SK-N-DZ (cell line): ENCODE measurements at places on chromosomes 7 and 10.

GRCh38 chr7:149459540-149460452, 1.1 kb downstream of the ZNF777 start:
- DNase-seq, result no peak

- DNase-seq, result no peak
Measured at GRCh38 chr10:96512524-96513304, 1.0 kb downstream of the TLL2 start.

GRCh38 chr10:132707121-132707775, 78.7 kb downstream of the NKX6-2 start:
- DNase-seq, result no peak

GRCh38 chr7:44210107-44210506, 9.3 kb downstream of the YKT6 start:
- DNase-seq, result no peak

DNA sequence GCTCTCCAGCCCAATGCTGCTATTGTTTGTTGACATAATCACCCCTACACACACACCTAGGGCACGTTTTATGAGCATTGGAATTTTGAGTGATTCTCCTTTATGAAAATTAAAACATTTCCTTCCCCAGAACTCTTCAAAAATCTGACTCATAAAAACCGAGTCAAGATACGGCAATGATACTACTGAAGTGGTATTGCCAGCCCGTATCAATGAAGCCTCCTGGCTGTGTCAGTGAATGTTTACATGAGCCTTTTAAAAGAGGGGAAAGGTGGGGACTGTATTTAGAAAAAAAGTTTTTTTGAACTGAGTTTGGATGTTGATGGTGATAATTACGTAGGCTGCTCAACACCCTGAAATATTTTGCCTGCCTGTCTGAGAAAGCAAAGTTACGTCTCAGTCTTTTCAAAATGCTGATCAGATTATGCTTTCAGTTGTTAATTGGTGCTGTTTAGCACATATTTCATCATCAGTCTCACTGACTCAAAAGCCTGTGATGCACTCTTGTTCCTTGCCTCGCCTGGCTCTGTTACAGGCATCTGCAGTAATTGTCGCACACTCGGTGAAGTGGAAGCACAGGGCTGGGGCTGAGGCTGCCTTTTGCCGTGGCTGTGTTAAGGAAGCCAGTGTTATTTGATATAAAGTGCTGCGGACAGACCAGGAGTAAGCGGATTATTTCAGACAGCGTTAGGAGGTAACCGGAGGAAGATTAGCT, 157.4 kb upstream of the TCF7L2 start:
- DNase-seq, result peak; percentile 57

DNA sequence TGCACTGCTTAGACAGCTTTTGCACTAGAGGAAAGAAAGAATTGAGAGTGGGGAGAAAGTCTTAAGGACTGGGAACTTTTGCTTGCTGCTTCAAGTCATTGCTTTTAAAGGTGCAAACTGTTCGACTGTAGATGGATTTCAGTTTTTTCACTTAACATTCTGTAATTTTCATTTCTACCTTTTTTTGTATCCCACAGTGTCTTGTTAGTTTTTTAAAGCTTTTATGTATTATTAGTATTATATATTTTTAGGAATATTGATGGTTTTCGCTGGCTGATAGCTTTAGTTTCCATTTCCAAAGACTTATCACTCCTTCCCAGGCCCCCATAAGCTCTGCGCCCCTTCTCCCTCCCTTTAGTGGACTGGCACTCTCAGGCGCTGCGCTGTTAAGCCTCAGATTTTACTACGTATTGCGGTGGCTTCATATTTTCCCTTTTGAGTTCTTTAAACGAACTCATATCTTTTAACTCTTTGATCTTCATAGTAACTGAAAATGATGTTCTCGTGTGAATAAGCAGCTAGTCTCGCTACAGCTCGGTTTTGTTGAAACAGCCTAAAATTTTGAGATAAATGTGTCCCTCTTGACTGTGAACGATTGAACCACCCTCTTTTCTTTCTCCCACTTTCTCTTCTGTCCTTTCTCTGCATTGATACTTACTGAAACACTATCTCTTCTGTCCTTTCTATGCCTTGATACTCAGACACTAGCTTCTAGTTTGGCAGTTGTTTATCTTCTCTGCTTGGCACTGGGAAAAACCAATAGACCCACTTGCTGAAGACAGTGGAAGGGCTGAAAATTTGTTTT, 2.5 kb upstream of the ETV1 start:
- no peak for DNase-seq

DNA sequence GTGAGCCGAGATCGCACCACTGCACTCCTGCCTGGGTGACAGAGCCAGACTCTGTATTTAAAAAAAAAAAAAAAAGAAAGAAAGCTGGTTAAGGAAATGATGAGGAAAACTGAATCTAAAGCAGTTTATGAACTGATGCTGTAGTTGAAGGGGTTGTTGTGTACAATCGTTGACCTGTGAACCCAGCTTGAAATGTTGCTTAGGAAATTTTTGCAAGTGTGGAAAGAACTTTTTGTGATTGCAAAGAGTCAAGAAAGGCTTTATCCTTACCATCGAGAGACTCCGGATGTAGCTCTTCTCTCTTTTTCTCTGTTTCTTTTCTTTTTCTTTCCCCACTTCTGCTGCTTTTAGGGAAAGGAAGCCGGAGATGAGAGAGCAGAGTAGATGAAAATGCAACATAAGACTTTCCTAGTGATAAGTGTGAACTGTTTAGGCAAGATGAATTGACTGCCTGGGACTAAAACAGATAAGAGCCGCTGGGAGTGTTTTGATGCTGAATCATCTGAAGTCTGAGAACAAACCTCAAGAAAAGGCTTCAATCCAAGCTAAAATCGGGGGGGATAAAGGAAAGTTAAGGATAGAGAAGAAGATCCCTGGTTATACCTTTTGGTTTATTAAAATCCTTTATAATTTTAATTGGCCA, 69.0 kb downstream of the TAF3 start:
- no peak for DNase-seq

DNA sequence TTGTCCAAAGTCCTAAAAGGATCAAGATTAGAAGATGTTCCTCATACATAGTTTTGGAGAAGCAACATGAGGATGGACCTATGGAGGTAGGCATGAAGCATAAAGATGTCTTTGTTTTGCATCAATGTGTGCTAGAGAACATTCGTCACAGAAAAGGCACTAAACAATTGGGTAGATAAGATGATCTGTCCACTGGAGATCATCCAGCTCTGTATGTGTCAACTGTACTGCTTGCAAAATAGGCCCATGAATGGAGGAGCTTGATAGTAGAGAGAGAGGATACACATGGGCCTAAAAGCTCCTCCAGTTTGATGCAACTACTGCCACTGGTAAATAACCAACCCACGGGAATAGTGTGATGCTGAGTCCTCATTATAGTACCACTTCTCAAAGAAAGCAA, 286.4 kb upstream of the HGF start:
- DNase-seq, result no peak

DNA sequence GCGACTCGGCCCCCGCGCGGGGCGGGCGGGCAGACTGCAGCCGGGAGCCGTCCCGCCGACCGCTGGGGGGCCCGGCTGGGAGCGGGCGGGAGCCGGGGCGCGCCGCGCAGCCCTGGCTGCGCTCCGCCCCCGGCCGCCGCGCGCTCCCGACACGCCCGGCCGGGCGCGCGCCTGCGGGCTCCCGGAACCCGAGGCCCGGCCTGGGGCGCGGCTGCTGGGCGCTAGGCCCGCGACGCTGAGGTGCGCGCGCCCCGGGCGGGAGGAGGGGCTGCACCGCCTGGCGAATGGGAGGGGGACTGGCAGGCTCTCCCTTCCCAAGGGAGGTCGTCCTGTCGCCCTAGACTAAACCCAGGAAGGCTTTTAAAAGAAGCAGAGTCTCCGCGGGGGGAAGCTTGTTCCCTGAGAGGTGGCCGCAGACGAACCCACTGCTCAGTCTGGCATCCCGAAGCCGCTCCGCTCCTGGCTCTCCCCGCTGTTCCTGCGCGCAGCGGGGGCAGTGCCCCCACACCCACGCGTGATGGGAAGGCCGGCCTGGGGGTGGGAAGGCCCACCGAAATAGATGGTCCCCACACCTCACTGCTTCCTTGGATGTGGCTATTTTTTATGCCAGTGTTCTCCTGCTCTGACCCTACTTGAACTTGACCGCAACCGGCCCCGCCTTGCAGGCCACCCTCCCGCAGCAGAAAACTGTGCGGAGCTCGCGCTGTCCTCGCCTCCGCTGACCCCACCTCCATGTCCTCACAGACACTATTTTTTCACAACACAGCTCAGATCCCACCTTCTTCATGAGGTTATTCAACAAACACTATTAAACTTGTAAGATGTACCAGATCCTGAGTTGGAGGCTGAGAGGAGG, at the start of gene VOPP1:
VOPP1 (minus strand) TSS at position 125 of the 856 bp plus-strand sequence. CDS start 178 bp downstream, outside the sequence.
- DNase-seq, result peak; percentile 80

DNA sequence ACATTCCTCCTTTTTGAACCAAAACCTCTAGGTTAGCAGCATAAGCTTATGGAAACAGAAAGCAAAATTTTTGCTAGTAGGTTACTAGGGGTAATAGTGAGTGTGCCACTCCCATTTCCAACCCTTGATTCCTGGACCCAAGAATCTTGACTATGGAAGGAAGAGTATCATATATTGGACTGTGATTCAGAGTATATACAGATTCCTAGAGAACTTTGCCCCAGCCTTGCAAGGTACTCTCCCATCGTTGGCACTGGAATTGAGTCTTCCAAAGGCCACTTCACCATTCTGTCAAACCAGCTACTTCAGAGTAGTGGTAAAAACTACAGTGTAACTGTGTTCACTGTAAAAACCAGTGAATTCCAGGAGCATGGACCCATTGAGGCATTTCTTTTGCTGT, 69.4 kb downstream of the LRRC17 start:
- DNase-seq, result no peak

- no peak for DNase-seq
Measured at GRCh38 chr10:100109670-100110069, 28.0 kb upstream of the CPN1 start.

GRCh38 chr7:151840088-151840910, 36.6 kb downstream of the PRKAG2 start:
- no peak for DNase-seq

DNA sequence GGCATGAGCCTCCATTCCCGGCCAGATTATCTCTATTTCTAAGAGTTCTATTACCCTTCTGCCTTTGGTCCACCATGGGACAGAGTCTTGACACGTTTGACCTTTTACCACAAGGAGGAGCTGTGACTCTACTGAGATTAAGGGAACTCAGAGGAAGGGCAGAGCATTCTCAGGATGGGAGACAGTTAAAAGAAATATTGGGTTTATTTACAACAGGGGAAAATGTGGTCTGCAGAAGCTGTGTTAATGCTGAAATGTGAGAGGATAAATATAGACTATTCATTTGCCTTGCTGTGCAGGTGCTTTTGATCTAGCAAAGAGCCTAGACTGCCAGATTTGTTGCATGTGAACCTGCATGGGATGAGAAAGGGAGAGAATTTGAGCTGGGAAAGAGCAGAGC, 45.8 kb upstream of the PRSS58 start:
- DNase-seq, result peak; percentile 35

DNA sequence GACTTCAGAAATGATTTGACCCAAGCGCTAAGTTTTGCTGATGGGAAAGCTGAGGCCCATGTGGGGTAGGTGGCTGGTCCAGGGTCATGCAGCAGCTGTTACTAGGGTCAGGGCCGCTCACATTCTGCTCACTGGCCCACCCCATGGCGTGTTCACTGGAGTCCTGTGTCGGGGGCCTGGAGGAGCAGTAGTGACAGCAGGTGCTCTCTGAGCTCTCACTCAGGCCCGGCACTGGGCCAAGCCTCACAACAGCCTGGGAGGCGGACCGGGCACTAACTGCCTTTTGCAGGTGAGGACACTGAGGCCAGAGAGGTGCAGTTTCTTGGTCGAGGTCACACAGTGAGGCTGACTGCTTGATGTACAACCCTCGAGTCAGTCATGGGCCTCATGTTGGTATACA, 82.7 kb downstream of the GLRX3 start:
- no peak for DNase-seq

DNA sequence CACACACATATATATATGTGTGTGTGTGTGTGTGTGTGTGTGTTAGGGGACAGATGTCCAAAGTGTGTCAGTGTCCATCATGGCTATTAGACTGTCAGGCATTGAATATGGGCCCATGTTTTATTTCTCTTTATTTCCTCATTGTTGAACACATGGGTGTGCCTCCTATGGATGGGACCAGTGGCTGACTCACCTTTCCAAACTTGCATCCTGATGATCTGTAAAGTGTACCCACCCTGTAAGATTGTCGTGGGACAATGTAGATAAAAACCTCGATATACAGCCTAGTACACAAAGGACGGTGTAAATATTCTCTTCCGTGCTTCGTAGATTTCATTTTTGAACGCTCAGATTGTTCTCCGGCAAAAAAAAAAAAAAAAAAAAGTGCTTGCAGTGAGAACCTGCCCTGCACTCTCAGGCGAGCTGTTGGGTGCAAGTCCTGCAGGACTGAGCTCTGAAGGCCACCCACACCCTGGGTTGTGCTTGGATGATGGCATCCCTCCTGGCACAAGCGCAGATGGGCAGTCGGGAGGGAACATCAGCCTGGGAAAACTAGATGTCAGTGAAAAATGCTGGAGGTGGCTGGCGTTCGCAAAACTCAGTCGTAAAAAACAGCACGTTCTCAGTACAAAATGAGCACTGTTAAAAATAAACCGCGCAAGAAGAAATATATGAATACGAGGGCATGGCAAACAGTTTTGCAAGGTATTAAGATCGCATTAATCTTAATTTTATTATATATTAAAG, 166.9 kb downstream of the CUX1 start:
- DNase-seq, result no peak

DNA sequence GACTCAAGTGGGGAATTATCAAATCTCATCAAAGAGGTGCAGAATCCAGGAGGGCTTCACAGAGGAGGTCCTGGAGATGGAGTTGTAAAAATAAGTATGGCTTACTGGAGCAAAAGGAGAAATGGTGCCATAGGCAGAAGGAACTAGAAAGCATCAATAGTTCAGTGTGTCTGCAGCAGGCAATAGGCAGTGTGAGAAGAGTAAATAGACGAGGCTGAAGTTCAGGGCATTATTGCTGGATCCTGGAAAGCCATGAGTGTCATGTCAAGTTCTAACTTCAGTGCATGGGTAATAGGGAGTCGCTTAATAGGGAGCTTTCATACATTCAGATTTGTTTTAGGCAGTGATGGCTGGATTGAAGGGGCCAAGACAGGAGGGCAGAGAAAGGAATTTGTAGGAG, 39.3 kb downstream of the CYP26A1 start:
- no peak for DNase-seq

GRCh38 chr10:85047979-85048378, 719.6 kb downstream of the CCSER2 start:
- DNase-seq, result no peak

- DNase-seq, result no peak
Measured at GRCh38 chr7:27201580-27202017, 1.7 kb upstream of the HOXA13 start.
